MG63 (cell line): ENCODE measurements at places on chromosomes 2 and 18. TPM values are rescaled to one million over a fixed set of nuclear protein-coding genes. Genes with fewer than 3 reads are reported as not detected.

CD8B gene
- total RNA-seq, result not detected in 2 replicates

GRCh38 chr2:49796266-49796665, 642.0 kb upstream of the FSHR start:
- DNase-seq, result no peak

DNA sequence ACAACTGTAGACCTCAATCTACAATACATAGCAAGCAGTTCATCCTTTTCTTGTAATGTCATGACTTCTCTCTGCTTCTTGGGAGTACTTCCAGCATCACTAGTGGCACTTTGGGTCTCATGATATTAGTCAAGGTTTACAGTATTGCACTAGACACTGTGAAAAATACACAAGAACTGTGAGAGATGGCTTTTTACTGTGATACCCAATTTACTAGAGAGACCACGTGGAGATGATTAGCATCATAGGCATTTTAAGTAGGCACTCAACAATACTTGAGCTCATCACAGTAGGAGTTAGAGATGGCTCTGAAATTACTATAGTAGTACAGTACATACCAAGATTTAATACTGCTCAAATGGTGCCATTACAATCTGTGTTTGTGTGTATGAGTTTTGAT, 112.8 kb upstream of the EML6 start:
- no peak for DNase-seq

DNA sequence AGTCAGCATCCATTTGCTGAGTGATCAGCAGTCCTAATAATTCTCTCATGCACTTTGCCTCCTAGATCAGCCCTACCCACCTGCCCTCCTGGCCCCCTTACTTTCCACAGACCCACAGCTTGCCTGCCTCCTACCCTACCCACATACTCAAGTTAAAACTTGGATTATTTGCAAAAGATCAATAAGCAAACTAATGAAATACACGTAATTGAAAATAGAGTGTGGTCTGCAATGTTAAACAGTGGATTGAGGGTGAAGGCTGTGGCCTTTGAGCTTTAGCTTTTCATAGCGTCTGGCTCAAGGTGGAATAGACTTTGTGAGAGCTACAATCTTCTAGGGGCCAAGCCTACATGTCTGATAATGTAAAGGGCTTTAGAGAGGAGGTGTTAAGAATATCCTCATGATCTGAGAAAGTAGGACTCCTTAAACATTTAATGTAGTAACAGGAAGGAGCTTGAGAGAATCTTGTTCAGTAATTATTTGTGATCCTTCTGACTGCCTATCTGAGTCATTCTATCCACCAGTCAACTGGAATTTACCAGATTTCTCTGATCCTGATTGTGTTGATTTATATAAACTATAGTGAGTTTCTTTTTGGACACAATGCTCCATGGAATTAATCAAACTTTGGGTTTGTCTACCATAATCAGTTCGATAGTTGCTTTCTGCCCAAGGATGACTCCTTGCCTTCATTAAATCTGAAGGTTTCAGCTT, 310.0 kb downstream of the HRH4 start:
- no peak for DNase-seq

- no peak for DNase-seq
Measured at GRCh38 chr2:177327009-177327408, 62.5 kb upstream of the NFE2L2 start.

SCYGR4 gene
- total RNA-seq, result not detected in 2 replicates
